ENCODE measurements at places on chromosomes 6 and 20. TPM values are rescaled to one million over a fixed set of nuclear protein-coding genes. Genes with fewer than 3 reads are reported as not detected.

GRCh38 chr20:1105599-1106194 lies 12.7 kb upstream of the PSMF1 start:
- no peak for DNase-seq

GRCh38 chr6:145051661-145052060 lies 683.7 kb downstream of the EPM2A start:
- DNase-seq, result no peak

Gene IL20RA
- 1.1 TPM for total RNA-seq

DNA sequence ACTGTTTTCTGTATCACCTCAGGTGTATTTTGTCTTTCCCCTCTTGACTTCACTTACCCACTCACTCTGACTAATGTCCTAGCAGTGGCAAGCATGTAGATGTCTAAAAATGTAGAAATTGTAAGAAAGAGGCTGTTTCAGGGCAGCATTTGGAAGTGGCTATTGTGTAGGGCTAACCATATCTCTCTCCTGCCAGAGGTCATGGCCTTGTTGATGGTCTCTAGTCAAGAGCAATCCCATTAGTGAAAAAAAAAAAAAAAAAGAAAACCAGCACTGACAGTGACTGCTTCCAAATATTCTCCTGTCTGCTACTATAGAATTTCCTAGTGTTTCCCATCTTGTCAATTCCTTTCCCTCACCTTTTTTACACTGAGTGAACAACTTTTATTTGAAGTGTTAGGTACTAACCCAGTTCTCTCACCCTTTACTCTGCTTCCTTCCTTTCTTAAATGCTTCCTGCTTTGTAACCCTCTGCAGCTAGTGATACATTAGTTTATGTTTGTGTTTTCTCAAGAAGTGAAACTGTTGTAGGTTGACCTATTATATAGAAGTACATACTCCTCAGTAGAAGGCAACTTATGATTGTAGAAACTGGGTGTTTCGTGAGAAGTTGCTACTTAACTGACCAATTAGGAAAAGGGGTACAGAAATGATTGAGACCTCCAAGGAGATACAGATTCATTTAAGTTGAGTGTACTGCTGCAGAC lies 174.1 kb upstream of the PTPRK start:
- no peak for DNase-seq

DNA sequence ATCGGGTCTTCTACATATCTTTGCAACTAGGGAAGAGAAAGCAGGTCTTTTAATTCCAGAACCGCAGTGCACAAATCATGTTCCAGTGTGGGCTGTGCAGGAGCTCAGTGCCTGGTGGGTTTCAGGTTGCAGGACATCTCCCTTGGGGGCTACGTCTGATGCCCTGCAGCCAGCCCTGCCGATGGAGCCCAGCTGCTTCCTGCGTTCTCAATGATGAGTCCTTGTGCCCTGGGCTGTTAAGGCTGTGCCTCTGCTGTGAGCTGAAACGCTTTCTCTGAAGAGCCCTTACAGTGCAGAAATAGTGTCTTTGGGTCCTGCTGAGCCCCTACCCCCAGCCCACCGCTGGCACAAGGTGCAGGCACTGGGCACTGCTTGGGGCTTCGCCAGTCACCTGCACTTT lies 192.9 kb downstream of the SYNDIG1 start:
- no peak for DNase-seq

- DNase-seq, result no peak
These were observed 8.2 kb downstream of the NPEPL1 start for GRCh38 chr20:58700823-58701222.

- DNase-seq, result no peak
These were observed 45.9 kb downstream of the SASH1 start for GRCh38 chr6:148388521-148388920.

DNA sequence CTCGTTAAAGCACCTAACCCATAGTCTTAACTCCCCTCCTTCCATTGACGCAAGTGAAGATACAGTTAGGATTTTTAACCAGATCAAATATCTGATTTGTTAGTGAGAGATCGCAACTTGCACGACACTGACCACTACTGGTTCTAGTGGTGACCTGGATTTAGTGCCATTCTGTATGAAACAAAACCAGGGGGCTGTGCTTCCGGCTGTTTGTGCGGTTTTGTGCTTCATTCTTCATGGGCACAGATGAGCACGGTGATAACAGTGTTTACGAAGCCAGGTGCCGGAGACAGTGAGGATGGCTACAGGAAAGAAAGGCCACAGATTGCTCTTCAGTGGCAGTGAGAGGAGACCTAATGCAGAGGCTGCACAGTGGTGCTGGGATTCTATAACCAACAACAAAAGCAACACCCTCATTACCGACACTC lies 75.5 kb downstream of the NOL4L start:
- peak; percentile 87 for DNase-seq

GRCh38 chr6:98824902-98825599 lies 9.3 kb upstream of the POU3F2 start:
- no peak for DNase-seq

Gene TSBP1
- total RNA-seq, result not detected
